ENCODE measurements at places on chromosomes 5 and 9.

DNA sequence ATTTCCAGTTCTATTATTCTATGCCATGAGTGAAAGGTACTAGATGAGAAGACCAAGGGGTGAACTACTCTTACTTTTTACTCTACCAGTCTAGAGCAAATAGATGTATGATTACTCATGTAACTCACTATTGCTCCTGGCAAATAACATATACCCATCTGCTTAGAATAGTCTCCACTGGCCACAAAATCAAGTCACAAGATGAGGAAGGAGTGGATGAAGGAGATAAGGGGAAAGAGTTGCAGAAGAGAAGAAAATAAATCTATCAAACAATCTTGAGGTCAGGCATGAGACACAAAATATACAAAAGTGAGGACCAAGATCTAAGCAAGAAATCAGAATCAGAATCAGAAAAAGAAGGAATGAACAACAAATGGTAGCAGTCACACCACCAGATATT lies 13.7 kb upstream of the NR4A3 start:
- DNase-seq = no peak

- DNase-seq = no peak
Observed at GRCh38 chr5:112338681-112339337, 80.3 kb downstream of the EPB41L4A start.

DNA sequence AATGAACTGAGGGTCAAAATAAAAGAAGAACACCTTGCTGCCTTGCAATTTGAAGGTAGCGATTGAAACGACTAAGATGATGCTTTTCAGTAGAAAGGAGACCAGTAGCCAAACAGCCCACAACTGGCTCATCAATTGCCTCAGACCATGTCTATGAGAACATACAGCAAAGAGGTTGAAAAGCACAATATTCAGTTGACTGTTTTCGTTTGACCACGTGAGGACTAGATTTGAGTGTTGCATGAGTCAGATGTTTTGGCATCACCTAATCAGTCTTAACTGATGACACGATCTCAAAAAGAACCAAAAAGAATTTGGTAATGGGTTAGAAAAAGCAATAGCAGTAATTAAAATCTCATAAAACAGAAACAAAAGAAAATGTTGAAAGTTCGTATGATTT lies 82.7 kb upstream of the IL7R start:
- DNase-seq = no peak

- DNase-seq = no peak
Observed at GRCh38 chr5:150175076-150175475, 8.5 kb downstream of the CDX1 start.

DNA sequence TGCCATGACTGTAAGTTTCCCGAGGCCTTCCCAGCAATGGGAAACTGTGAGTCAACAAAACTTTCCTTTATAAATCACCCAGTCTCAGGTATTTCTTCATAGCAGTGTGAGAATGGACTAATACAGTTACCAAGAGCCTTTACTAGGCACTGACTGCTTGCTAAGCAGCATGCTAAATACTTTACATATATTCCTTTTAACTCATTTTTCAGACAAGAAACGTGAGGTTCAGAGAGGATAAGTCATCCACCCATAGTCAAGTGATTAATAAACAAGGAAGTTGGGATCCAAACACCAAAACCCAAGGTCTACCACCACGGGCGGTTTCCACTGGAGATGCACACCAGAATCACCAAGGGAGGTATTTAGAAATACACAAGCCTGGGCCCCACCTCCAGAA lies 50.8 kb downstream of the GABBR2 start:
- DNase-seq = no peak

- no peak for DNase-seq
Observed at GRCh38 chr5:166262395-166262794, 2029.0 kb upstream of the WWC1 start.

DNA sequence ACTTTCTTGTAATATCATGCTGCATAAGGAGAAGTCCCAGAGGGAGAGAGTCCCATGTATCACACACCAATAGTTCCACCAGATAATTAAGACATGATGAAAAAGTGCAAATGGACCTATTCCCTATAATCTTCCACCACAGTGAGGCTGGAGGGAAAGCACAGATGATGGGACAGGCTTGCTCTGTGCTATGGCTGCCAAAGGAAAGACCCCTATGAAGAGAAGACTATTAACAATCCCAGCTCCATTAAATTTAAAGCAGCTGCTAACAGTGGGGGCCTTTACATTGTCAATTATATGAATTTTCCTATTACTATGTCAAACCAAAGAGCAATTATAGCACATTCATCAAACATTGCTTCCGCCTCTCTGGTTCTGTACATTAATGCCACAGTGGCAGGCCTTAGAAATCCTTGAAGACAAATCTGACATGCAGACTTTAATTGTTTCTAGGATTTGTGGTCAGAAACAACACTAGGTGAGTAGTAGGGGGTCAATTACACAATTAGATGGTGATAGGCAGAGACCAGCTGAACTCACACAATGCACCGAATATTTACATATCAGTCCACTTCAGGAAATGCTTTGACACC lies 551.3 kb downstream of the TLE1 start:
- no peak for DNase-seq

DNA sequence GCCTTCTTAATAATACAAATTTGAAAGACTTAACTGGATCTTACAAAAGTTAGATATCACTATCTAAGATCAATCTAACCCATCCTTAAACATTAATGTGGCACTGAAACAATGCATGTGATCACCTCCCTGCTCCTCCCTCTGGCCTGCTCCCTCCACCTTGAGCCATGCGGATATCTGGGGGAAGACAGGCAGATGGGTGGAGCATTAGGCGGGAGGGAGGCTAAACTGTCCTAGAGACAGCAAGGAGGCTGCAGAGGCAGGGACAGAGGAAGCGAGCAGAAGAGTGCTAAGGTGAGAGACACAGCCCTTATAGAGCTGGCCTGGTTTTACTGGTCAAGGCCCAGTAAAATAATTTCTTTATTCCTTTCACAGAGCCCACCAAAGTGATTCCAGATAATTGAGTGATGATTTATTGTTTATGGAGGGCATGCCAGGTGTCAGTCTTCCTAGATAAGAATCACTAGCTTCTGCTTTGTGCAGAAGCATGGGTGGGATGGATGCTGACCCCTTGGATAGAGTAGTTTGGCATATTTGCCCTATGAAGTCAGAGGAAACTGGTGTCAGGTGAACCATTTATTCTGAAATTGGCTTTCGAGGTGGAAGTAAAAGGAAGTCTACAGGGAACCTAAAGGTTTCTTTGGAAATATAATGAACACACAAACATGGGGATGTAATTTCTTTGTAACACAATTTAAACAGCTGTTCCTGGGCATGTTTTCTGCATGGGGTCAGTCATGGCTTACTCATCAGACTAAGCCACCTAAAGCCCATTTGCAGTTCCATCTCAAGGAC lies 188.3 kb downstream of the GNAQ start:
- DNase-seq = no peak

- DNase-seq = no peak
Observed at GRCh38 chr5:55159763-55160492, at the start of gene GPX8. Gene GPX8 (plus strand): TSS chr5:55160171. CDS start chr5:55160193, 22 bp downstream.

DNA sequence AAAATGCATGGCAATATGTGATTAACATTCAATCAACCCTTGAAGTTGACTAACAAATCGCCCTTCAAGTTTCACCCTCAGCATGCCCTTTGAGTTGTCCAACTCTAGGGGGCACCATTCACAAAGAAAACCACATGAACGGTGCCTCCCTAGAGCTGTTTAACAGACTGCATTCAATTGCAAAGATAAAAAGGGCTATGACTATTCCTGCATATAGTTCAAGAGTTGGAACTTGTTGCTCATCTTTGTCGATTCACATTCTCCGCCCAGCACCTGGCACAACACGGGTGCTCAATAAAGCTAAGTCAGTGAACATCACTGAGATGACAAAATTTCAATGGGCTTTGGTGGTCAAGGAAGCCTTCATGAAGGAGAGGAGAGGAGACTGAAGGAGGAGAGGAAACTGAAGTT lies 69.6 kb upstream of the SLC30A5 start:
- DNase-seq = no peak

GRCh38 chr9:94140791-94141790 lies 56.8 kb downstream of the PTPDC1 start:
- no peak for DNase-seq

- no peak for DNase-seq
Observed at GRCh38 chr9:35937227-35937626, 20.7 kb downstream of the OR2S2 start.

DNA sequence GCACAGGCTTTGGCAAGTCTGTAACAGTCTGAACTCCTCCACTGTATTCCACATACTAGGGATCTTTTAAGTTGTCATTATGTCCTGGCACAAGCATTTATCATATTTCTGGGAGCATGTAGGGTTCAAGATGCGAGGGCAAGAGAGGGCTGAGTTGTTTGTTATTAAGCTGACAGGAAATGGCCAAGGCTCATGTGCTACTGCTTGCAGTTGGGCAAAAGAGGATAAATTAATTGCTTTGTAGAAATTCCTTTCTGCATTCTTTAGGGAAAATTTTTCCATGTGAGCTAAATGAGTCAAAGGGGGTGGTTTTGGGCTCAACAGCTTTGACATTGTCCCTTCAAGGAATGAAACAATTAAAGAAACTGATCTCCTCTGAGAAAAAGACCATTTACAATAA lies 35.4 kb downstream of the DOCK8 start:
- no peak for DNase-seq

- peak; percentile 57 for DNase-seq
Observed at GRCh38 chr5:139747583-139748504, 47.8 kb upstream of the PSD2 start.

- no peak for DNase-seq
Observed at GRCh38 chr5:87099968-87100367, 167.7 kb upstream of the RASA1 start.

GRCh38 chr9:126490871-126491567 lies 122.7 kb upstream of the LMX1B start:
- no peak for DNase-seq

- no peak for DNase-seq
Observed at GRCh38 chr5:57340681-57341080, 141.9 kb downstream of the ACTBL2 start.

DNA sequence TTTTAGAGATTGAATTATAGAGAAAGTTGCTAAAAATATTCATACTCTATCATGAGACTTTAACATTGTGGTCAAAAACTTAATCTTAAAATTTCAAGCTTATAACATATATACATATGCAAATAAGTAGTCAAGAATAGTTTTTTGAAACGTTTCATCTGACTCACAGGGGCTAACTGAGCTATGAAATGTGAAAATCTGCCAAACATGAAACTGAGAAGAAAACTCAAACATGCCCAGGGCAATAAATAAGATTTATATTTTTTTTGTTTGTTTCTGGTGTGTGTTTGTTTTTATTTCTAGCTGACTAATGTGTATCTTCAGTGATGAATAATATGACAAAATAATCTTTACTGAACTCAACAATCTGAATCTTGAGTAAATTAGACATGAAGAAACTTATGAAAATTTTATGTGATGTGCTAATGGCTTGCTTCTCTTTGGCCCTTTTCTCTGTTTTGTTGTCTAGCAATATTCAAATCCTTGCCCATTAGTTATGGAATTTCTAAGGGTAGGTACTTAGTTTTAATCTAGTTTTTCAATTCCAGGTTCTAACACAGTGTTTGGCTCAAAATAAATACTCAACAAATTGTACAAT lies 99.9 kb downstream of the FAM174A start:
- no peak for DNase-seq

DNA sequence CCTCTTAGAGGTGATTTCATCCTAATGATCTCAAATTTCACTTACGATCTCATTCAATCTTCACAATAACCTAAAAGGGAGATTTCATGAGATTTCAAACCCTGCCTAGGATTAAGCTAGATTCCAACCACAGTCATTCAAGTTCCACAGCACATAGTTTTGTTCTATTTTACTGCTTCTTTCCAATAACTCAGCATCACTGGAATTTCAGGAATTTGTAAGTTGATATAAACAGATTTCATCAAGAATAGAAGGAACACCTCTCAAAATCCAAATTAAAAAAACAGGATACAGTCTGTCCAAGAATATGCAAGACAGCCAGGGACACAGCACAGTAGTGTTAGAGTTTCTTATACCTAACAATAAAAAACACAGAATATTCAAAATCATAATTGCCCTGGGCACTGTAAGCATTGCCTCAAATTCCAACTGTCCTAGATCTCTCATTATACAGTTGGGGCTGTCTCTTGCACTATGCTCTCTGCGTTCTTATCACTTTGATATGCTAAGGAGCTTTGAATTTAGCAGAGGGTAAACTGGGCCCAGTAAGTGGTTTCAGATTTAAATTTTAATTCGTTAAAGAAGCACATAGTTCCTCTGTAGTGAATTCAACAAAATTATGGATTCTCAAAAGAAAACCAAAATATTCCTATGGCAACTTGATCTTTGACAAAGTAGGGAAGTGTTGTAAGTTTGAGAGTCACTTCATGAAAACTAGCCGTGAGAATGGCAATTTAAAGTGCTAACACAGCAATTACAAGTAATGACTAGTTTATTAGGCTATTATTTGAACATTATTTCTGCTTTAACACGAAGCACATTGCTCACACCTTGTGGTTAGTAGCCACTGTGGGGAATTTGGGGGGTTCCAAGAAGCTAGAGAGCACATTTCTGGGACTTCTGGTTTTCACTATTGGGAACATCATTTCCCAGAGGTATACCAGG lies 478.6 kb upstream of the C9orf72 start:
- no peak for DNase-seq

DNA sequence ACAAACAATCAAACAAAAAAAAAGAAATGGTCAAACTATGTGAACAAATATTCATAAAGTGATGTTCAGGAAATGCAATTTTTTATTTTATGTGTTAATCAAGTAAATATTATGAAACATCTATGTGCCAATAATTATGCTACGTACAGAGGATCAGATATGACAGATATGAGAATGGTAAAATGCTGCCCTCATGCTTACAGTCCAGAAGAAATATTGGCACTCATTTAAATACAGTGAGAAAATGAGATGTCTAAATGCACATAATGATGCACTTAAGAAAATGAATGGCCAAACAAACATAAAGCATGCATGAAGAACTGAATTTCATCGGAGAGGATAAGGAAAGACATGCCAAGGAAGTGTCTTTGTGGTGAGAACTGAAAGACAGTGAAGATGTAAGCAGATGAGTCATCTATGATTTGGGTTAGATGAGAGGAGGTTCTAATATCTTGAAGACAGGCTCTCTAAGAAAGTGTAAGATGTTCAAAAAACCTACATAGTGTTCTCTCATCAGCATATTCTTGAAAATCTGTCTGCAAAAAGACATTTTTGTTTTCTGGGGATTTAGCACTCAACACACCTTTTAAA lies 1231.1 kb upstream of the ACO1 start:
- DNase-seq = no peak

DNA sequence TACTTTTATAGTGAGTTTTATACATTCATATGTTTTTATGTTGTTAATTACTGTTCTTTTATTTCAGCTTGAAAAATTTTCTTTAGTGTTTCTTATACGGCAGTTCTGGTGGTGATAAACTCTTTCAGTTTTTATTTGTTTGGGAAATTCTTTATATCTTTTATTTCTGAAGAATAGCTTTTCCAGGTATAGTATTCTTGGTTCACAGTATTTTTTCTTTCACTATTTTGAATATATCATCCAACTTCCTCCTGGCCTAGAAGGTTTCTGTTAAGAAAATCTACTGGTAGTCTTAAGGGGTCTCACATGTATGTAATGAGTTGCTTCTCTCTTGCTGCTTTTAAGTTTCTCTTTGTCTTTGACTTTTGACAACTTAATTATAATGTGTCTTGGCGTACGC lies 79.4 kb downstream of the NXNL2 start:
- DNase-seq = no peak

- no peak for DNase-seq
Observed at GRCh38 chr5:94674490-94675382, 56.3 kb downstream of the SLF1 start.

GRCh38 chr9:132157347-132158116 lies 4.3 kb upstream of the NTNG2 start:
- no peak for DNase-seq

- no peak for DNase-seq
Observed at GRCh38 chr5:146284016-146284415, 54.6 kb upstream of the POU4F3 start.

Measured in activated CD4-positive, CD25-positive, alpha-beta regulatory T cell treated with anti-CD3 and anti-CD28 coated beads, Interleukin-2, amount 50 U/mL, for 72 hours (primary cell).